ENCODE measurements at places on chromosomes 1 and 21. TPM values are rescaled to one million over a fixed set of nuclear protein-coding genes. Genes with fewer than 3 reads are reported as not detected.

The SYT11 gene
- total RNA-seq = 1.3 TPM

The SYDE2 gene
- total RNA-seq = 0.88 TPM

The CELA2B gene
- 0.29 TPM for total RNA-seq

The RHOC gene
- 394 TPM for total RNA-seq

The UBL4B gene
- total RNA-seq = not detected

The LRRIQ3 gene
- 0.51 TPM for total RNA-seq

The EBNA1BP2 gene
- total RNA-seq = 196 TPM

The SELENBP1 gene
- total RNA-seq = 8.4 TPM

The PTPRF gene
- 106 TPM for total RNA-seq
